ENCODE measurements at places on chromosomes 2 and 18.

DNA sequence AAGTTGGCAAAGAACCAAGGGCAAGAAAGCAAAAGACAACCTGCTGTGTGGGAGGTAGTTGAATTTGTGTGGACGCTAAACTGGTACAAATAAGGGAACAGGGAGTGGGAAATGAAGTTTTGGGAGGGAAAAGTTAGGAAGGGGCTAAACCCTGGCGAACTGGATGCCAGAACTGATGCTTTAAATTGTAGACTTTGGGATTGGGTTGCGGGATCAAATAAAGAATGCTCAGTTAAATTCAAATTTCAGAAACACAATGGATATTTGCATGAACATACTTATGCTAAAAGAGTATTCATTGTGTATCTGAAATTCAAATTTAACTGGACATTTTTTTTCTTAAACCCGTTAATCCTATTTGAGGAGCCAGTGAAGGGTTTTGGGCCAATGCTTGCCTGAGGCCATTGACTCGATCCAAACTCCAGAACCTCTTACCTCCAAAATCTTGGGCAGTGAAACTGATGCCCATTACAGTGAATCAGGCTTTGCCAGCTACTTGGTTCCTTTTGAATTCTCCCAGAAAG lies 44.2 kb upstream of the YWHAQ start:
- no peak for DNase-seq

- DNase-seq, result no peak
These were observed 15.0 kb upstream of the CPS1 start for GRCh38 chr2:210541290-210541902.

DNA sequence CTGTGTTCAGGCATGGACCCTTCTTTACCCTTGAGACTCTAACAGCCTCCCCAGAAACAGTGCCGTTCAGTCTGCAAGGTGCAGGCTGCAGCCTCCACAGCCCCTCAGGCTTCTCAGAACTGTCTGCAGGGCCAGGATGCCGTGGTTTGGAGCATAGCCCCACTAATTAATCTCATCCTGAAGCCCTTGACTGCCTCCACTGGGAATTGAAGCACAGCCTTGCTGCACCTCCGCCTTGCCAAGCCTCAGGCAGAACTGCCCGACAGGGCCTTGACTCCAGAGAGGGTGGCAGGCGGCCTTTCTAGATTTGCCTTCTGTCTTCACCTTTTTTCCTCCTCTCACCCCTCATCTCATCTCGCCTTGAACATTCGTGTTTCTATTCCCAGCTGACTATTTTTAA lies 119.8 kb downstream of the NRP2 start:
- no peak for DNase-seq

DNA sequence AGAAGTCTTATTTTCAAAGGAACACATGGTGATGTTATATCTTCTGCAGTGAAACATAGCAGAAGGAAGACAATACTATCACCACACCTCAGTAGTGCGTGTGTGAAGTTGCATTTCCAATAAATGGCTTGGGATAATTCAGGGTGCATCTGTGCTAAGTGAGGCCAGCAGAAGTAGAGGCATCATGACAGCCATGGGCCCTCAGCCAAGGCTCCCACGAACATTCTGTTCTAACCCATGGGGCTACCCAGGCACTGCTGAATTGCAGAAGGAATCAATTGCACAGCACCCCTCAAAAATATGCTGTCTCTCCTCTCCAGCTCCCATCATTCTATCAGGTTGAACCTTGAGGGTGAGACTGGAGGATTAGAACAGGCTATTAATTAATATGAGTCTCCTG lies 139.5 kb downstream of the RIF1 start:
- DNase-seq, result no peak
